ENCODE measurements at places on chromosomes 12 and 14.
A peak's percentile ranks its signal among the peaks of the same experiment; 100 is the strongest.

DNA sequence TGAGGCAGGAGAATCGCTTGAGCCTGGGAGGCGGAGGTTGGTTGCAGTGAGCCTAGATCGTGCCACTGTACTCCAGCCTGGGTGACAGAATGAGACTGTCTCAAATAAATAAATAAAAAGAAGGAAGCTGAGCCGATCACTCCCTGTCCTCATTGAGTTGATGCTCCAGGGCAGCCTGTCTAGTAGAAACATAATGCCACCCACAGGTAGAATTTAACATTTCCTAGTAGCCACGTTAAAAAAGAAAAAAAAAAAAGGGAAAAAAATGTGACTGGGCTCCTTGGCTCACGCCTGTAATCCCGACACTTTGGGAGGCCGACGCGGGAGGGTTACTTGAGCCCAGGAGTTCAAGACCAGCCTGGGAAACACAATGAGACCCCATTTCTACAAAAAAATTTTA lies 135.7 kb downstream of the SCARB1 start:
- H3K4me1 ChIP-seq = peaks cover 7% of the 10 kb centered on the region
- DNase-seq = no peak
- peaks cover 4% of the 10 kb centered on the region for H3K36me3 ChIP-seq
- no peak overlapping the region for H3K27ac ChIP-seq
- H3K27me3 ChIP-seq = peaks cover 12% of the 10 kb centered on the region

DNA sequence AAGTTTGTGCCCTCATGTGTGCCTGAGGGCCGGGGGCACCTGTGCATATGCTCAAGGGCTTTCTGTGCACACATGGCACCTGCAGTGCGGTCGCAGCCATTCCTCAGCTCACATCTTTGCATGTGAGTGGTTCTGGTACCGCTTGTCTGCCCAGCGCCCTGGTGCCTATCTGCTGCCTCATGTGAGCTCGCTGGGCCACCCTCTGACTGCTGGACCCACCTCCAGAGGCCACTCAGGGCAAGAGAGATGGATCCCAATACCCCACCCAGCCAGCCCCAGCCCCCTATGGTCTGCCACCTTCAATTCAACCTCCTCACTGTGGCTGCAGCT lies 5.4 kb upstream of the AMN start:
- DNase-seq = peak; percentile 72
- no peaks in the 10 kb centered on the region for H3K27me3 ChIP-seq
- peak overlapping the region; percentile 43 for H3K4me3 ChIP-seq
- H3K36me3 ChIP-seq = no peaks in the 10 kb centered on the region

DNA sequence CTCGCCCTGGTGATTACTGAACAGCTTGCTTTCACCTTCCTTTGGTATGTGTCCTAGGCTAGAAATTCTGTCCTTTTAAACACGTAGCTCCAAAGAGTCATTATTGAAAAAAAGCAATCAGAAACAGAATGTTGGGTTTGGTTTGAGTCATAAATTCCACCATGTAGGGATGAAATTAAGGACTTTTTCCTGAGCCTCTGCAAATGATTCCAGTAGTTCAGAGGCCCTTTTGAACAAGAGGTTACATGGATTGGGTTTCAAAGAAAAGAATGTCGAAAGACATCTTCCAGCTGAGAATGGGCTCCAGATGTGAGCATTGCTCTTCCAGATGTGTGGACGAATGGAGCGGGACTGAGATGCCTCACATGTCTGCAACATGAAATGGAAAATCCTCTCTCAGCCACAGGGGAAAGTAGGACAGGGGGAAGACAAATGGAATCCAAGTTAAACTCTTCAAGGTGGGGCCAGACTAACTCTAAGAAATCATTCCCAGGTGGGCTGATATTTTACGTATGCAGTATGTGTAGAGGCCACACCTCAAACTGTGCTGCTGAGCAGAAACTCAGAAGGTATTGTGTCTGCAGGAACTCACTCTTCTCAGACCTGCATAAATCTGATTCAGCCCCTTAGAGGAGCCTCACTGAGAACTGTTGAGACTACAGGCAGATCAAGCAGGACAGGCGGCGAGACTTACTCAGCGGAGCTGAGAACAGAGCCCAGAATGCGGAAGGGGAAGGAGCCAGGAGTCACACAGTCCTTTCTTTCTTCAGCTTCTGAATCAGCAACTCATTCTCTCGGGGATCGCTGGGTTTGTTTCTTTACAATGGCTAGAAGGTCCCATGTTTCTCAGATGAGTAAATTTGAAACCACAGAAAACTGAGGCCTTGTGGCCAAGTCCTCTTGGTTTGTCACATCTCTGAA lies 23.3 kb upstream of the EMP1 start:
- peaks cover 14% of the 10 kb centered on the region for H3K4me1 ChIP-seq
- DNase-seq = peak; percentile 6
- H3K27me3 ChIP-seq = peaks cover 49% of the 10 kb centered on the region

DNA sequence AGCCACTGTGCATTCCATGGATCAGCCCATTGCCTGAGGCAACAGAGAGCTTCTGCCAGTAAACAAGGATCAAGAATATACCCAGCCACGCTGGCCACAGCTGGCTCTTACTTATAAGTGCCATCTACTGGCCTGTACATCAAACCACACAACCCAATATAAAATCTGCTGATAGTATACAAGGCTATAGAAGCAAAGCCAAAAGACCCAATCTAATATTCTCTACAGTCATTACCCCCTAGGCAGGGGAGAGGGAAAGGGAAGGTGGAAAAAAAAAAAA lies 4.4 kb upstream of the FAM186B start:
- no peak overlapping the region for H3K4me3 ChIP-seq
- no peak overlapping the region for H3K27ac ChIP-seq
- H3K27me3 ChIP-seq = peaks cover 11% of the 10 kb centered on the region
- no peak for DNase-seq
- H3K36me3 ChIP-seq = no peaks in the 10 kb centered on the region

DNA sequence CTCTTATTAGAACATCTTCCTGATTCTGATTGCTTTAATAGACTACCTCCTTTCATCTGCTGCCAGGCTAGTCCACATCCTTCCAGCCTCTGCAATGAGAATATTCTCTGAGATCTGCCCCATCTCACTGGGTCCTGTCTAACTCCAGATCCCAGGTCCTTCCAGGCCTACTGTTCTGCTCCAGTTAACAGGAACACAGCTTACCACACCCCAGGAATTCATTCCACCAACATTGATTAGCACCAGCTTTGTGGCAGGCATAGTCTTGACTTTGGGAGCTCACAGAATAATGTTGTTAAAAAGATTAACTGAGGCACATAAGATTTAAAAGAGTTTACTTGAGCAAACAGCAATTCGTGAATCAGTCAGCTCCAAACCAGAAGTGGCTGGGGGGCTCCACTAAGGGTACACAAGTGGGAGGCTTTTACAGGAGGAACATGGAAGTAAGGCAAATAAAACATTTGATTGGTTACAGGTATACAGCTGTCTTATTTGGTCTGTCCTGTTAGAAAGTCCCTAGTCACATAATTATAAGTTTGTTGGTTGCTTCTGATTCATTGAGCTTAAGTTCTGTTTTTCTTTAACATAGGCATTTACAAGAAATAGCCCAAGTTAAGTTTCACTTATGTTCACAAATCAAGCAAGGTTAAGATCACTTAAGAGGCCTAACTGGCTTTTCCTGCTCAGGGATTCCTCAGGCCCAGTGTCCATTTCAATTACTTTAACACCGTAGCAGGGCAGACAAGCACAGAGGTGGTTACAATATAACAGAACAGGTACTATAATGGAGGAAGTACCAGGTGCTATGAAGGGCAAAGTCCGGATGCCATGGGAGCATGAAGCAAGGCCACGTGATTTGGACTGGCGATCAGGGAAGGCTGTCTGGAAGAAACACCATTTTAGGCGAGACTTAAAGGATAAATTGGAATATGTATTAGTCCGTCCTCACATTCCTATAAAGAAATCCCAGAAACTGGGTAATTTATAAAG lies 12.2 kb upstream of the MYH7 start:
- no peaks in the 10 kb centered on the region for H3K4me1 ChIP-seq
- no peak for DNase-seq
- no peaks in the 10 kb centered on the region for H3K36me3 ChIP-seq
- no peak overlapping the region for H3K4me3 ChIP-seq

Measured in naive B cell (primary cell).